Effector CD8-positive, alpha-beta T cell (primary cell): ENCODE measurements at places on chromosomes 5 and 9.

GRCh38 chr9:135260221-135261180, 173.0 kb downstream of the OLFM1 start:
- no peak for DNase-seq

DNA sequence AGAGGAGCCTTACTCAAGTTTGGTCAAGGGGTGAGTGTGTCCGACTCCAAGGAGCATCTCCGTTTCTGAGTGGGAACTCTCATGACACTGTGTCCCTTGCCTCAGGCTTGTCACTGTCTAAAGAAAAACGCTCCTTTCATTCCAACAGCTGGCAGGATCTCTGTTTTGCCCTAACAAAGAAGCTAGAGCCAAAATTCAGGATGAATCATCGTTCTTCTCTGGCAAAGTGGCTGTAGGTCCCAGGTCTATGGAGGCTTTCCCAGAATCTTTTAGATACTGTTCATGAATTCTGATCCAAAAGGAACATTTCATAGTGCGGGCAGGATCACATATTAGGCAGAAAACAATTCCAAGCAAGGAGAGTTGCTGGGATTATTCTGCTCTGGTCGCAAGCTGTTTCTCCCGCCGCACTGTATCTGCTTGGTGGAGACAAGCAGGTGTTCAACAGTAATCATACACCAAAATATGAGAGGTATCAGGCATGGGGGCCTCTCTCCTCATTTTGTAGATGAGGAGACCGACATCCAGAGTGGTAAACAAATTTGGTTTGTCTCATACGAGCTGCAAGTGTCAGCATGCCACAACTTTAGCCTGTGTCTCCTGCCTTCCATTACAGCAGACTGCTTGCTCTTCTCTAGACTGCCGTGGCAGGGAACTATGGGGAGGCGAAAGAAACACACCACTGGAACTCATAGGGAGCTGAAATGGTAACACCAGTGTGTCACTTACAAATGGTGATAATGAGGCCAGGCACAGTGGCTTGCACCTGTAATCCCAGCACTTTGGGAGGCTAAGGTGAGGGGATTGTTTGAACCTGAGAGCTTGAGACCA, 72.6 kb downstream of the ENTREP1 start:
- no peak for DNase-seq

GRCh38 chr9:71146511-71146910, 25.1 kb upstream of the TRPM3 start:
- DNase-seq: no peak

- DNase-seq: no peak
Observed at GRCh38 chr9:132774886-132775285, 103.2 kb downstream of the AK8 start.

- DNase-seq: no peak
Observed at GRCh38 chr9:86942281-86943200, 4.8 kb downstream of the GAS1 start.

- no peak for DNase-seq
Observed at GRCh38 chr5:179243333-179243732, 101.9 kb downstream of the ADAMTS2 start.

- no peak for DNase-seq
Observed at GRCh38 chr5:40367255-40367654, 312.5 kb upstream of the PTGER4 start.

GRCh38 chr5:115329475-115329874, 33.0 kb upstream of the CCDC112 start:
- DNase-seq: no peak

- no peak for DNase-seq
Observed at GRCh38 chr5:53418826-53419658, 61.4 kb upstream of the FST start.

- no peak for DNase-seq
Observed at GRCh38 chr5:82522897-82523296, 244.7 kb upstream of the RPS23 start.
